Effector memory CD8-positive, alpha-beta T cell (primary cell): ENCODE measurements at places on chromosomes 7 and 10.

- no peak for DNase-seq
Observed at GRCh38 chr7:30209951-30210350, 74.4 kb upstream of the ZNRF2 start.

GRCh38 chr10:24428410-24428782 is 219.5 kb downstream of the KIAA1217 start:
- no peak for DNase-seq

GRCh38 chr7:108266491-108266890 is 136.3 kb upstream of the LAMB4 start:
- DNase-seq: no peak

DNA sequence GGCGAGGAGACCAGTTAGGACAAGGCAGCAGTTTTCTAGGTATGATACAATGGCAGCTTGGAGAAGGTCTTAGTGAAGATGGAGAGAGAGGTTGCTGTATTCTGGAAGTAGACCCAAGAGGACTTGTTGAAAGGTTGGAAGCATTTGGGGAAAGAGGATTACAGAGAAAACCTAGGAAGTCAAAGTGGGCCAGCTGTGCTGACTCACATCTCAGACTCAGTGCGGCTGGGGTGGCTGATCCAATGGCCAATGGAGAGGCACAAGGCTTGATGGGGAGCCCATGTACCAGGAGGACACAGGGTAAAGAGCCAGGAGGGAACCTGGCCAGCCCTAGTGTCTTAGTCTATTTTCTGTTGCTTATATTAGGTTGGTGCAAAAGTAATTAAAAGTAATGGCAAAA is 194.5 kb upstream of the GALNT17 start:
- DNase-seq: no peak

DNA sequence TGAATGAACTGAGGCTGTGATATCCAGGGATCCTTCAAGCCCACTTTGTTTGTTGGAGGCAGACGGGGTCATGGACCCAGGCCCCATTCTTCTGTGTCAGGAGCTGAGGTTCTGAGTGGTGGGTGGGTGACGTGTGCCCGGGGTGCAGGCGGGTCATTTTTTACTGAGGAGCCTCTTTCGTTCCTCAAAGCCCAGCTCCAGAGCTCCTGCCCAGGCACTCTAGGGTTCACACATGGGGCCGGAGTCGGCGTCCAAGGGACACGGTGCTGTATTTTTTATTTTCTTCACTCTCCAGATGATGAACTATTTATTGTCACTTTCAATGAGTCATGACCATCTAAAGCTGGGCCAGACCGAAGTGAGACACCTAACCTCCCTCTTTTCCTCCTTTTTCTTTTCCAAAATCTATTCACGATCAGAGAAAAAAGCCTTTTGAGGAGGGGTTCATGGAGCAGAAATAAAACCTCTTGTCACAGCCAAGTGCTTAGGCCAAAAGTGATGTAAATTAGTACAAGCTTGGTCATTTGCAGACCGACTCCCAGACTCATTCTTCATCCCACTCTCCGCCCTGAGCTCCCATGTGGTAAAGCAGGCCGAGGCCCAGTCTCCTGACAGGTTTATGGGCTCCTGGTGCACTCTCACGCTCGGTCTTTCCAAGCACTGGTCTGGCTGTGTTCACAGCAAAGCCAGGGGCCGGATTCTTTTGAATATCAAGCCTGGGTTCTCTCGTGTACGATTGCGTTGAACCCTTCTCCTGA is 41.4 kb upstream of the PITRM1 start:
- DNase-seq: no peak

- no peak for DNase-seq
Observed at GRCh38 chr7:7175075-7175695, 7.2 kb upstream of the C1GALT1 start.

GRCh38 chr7:1823376-1824150 is 153.5 kb downstream of the ELFN1 start:
- DNase-seq: no peak

DNA sequence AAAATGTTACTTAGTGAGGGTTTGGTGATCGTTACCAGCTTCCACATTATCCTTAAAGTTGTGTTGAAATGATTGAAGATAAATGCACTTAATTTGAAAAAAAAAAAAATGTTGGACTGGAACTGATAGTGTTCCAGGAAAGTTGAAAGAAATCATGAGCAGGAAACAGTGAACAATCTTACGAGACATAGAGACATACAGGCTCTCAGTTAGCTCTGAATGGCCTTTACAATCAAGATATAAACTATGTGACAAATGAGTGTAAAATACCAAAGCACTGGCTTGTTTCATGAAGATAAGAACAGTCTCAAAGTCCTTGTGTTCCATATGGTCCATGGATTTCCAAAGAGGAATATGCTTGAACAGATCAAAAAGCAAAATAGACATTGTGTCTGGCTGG is 430.1 kb upstream of the ETV1 start:
- DNase-seq: no peak

- no peak for DNase-seq
Observed at GRCh38 chr10:129386415-129387257, 80.4 kb upstream of the MGMT start.
